ENCODE measurements at places on chromosomes 6 and 20.

- DNase-seq, result no peak
Measured at GRCh38 chr6:141561154-141561553, 571.6 kb upstream of the GJE1 start.

DNA sequence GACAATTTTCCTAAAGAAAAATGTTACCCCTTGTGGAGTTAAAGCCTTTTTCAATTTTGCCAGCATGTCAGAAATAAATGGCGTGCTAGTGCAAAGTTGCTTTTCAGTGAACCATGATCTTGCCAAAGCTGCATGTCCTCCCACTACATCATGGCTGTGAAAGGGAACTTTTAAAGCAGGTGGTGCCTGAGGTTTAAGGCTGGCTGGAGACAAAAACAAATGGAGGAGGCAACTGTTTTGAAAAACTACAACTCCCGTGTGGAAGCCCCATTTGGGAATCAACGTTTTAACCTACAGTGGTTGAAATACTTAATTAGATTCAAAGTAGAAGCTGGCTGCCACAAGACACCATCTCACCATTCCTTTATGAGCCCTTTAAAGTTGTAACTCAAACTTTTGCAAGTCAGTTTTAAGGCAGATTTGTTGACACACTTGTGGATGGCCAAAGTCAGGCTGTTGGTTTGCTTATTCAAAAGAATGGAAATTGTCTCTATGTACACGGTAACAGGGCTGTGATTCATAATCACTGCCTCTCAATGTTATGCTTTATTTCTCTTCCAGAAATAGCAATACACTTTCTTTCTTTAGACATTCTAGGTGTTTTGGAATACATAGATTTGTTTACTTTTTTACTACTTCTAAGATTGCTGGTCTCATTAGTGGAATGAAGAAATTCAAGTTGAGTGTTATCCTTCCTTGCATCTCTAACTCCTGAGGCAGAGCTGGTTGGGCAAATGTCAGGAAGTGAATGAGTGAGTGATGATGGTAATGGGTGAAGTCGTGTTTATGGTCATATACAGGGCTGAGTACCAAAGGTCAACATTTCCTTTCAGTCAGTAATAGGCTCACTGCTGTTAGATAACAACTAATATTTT is 196.4 kb upstream of the GMDS start:
- DNase-seq, result no peak

DNA sequence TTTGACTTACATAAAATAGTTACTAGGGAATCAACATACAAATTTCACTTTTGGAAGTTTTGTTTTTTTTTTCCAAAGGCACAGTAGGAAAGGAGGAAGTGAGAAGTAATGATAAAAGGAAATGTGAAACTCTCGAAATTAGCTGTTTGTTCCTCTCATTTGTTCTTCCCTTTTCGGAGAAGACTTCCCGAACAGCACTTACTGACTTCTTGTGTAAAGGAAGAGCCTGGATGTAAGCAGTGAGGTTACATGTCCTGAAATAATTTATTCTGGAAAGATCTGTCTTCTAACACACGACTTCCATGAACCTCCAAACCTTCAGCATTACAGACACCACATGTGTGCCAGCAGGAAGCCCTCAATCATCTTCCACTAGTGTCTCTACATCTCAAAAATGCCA is 59.1 kb downstream of the KIF16B start:
- DNase-seq, result peak; percentile 36

- no peak for DNase-seq
Measured at GRCh38 chr6:27040244-27041042, 207.1 kb upstream of the PRSS16 start.
